ENCODE measurements at places on chromosomes 1 and 21.

GRCh38 chr1:156999596-157000320 is 45.8 kb downstream of the ARHGEF11 start:
- no peak for DNase-seq

DNA sequence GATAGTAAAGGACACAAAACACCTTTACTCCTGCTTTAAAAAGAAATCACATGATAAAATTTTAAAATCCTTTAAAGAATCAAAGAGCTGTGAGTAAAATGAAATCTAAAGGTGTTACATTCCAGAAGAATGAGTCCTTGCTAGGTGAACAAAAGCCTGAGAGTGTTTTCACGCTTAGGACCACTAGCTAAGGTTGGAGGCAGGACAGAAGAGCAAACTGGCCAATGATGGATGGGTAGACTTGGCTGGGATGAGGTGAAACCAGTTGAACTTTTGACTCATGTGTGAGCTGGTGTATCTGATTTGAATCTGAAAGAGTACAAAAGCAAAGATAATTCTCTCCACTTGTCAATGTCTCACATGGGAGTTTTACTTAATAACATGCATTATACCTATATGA is 35.1 kb downstream of the CATSPERE start:
- DNase-seq = no peak

GRCh38 chr1:170721621-170722020 is 57.7 kb downstream of the PRRX1 start:
- no peak for DNase-seq

- no peak for DNase-seq
Observed at GRCh38 chr1:161079436-161080110, 9.8 kb downstream of the NECTIN4 start.

- DNase-seq = no peak
Observed at GRCh38 chr1:205774198-205775014, 876 bp downstream of the RAB29 start.

- peak; percentile 80 for DNase-seq
Observed at GRCh38 chr1:222817529-222817928, 2.7 kb downstream of the DISP1 start.

GRCh38 chr1:15911927-15912326 is 64.0 kb downstream of the ZBTB17 start:
- no peak for DNase-seq

GRCh38 chr1:61439234-61439633 is 285.7 kb downstream of the TM2D1 start:
- no peak for DNase-seq

DNA sequence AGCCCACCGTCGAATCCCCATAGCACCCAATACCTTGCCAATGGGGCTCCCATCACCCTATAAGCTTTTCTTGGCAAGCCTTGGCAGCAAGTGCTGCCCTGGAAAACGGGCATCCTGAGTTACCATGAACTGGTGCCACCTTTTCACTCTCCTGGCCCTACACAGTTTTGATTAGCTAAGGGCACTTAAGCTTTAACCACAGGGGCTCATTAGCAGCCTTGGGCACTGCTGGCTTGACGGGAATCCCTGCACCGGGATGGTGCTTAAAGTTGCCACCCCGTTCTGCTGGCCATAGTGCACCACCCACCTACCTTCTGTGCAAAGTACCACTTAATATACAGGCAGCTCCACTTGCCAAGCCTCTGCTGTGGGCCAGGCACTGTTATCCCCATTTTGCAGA is 13.7 kb downstream of the PARS2 start:
- DNase-seq = no peak

- DNase-seq = no peak
Observed at GRCh38 chr21:37862536-37862935, 53.7 kb downstream of the KCNJ6 start.

GRCh38 chr1:19412654-19413053 is 72.7 kb downstream of the CAPZB start:
- no peak for DNase-seq

DNA sequence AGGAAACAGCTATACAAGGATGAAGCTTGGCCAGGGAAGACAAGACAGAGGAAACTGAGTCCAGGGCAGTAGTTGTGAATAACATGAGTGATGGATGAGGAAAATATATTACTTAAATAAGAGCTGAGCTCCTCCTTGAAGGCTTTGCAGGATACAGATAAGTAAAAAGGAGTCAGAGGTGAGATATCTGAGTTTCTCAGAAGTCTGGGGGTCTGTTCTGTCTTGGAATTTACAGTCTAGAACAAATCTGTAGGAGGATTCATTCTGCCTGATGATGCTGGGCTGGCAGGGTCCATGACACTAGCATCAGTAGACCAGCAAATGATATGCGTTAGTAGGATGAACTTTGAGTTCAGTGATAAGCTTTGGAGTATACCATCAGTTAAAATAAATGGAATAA is 266.1 kb upstream of the POGK start:
- DNase-seq = no peak

- peak; percentile 56 for DNase-seq
Observed at GRCh38 chr1:115134850-115135480, 45.7 kb upstream of the TSPAN2 start.

DNA sequence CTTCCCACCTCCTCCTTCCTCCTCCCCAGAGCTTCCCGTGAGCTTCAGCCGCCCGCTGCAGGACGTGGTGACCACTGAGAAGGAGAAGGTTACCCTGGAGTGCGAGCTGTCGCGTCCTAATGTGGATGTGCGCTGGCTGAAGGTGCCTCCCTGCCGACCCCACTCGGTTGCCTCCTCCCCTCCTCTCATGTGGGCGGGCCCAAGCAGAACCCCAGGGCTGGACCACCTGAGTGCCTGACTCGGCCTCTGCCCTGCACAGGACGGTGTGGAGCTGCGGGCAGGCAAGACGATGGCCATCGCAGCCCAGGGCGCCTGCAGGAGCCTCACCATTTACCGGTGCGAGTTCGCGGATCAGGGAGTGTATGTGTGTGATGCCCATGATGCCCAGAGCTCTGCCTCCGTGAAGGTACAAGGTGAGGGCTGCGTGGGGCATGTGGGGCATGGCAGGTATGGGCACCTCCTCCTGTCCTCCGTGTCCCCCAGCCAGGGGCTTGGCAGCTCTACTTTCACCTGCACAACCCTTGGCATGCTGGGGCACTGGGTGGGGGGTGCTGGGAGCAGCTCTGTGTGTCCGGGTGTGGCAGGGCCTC is 69.2 kb downstream of the OBSCN start:
- no peak for DNase-seq

- DNase-seq = no peak
Observed at GRCh38 chr1:165911609-165912281, 84.3 kb downstream of the UCK2 start.

DNA sequence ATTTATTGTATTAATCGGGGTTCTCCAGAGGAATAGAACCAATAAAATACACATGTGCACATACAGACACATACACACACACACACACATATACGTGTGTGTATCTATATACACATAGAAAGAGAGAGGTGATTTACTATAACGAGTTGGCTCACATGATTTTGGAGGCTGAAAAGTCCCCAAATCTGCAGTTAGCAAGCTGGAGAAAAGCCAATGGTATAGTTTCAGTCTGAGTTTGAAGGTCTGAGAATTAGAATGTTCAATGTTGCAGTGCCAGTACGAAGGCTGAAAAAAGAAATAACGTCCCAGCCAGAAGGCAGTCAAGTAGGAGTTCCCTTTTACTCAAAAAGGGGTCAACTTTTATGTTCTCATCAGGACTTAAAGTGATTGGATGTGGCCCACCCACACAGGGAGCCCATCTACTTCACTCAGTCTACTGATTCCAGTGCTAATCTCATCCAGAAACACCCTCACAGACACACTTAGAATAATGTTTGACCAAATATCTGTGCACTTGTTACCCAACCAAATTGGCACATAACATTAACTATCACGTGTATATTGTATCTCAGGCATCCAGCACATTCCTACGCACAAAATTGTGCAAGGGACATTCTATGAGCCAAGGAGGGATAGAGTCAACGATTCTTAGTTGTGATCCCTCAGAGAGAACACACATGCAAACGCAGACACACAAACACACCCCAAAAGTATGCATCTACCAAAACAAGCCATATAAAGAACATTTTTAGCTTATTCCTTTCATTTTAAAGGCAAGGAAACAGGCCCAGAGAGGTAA is 195.5 kb upstream of the DUSP10 start:
- no peak for DNase-seq

- no peak for DNase-seq
Observed at GRCh38 chr21:25759573-25759972, 24.8 kb downstream of the GABPA start.

- DNase-seq = no peak
Observed at GRCh38 chr1:101005183-101005582, 20.4 kb downstream of the DPH5 start.

DNA sequence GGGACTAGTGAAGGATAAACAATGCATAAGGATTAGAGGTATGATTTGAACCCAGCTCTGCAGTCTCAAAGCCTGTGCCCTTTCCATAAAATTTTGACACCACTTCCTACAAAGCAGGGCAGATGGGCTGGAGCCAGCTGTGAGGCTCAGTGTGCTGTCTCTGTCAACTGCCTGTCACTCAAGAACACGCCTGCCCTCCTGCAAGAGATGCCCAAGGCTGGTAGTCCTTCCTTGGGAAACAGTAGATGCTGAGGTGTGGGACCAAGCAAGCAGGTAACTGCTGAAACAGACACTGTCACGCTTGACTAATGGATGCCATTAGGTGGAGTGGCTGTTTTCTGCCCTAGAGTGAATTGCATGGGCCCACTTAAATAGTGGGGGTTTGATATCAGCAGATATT is 402.0 kb downstream of the PTPRU start:
- DNase-seq = no peak

GRCh38 chr1:64936956-64937355 is 29.4 kb downstream of the JAK1 start:
- DNase-seq = no peak

Measured in HFF-Myc (cell line).